ENCODE measurements at places on chromosomes 4 and X.

- DNase-seq = no peak
These were observed 330.3 kb upstream of the PITX2 start for GRCh38 chr4:110953191-110953590.

DNA sequence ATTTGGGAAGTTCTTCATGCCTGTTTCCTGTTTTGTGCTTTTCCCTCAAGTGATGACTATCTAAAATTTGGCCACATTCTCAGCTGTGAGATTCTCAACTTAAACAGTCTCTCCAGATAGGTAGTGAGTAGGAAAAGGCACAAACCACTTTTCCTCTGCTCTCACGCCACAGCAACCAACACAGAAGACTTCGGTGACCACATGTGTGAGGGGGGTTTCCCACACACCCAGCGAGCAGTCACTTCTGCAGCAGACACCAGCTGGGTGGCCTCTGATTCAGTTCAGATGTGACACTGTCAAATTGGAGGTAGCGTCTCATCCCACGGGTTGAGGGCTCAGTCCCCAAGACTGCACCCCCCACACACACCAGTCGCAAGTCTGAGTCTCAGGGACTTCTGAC lies 25.1 kb upstream of the CLDN34 start:
- peak; percentile 7 for DNase-seq

DNA sequence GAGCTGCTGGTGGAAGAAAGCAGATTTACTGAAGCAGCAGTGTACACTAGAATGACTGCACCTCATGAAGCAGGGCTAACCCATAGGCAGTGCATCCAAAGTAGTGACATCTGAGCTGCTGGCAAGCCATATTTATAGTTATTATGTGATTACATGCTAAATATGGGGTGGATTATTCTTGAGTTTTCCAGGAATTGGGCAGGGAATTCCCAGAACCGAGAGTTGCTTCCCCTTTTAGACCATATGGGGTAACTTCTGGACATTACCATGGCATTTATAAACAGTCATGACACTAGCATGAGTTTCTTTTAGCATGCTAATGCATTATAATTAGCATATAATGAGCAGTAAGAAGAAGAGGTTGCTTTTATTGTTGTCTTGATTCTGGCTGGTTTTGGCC lies 665.8 kb upstream of the POU3F4 start:
- no peak for DNase-seq

- DNase-seq = no peak
These were observed 43.8 kb upstream of the LAS1L start for GRCh38 chrX:65578346-65578745.

DNA sequence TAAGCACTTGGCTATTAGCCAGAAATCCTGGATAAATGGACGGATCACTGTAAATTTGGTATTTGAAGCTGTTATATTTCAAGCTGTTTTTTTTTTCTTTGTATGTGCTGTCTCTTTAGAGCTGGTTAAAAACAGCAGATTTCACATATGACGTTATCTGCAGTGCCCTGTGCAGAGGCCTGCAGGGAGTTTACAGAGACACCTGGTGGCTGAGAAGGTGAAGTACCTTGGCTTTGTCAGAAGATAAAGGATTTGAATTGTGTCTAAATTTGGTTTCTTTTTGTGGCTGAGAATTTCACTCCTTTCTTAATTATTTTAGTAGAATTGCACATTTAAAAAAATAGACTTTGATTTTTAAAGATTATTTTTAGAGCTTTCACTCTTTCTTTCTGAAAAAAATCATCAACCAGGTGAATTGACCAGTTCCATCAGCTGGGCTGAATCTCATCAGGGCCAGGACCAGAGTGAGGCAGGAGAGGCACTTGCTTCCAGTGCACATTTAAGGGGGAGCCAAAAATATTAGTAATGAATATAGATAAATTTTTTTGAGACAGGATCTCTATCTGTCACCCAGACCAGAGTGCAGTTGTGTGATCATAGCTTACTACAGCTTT lies 9.6 kb upstream of the CHRNA9 start:
- peak; percentile 51 for DNase-seq
